ENCODE measurements at places on chromosomes 1 and 21.

- DNase-seq = no peak
Measured at GRCh38 chr1:9892563-9893528, 17.2 kb downstream of the CTNNBIP1 start.

- no peak for DNase-seq
Measured at GRCh38 chr1:204359131-204359473, 627 bp downstream of the PLEKHA6 start.

- no peak for DNase-seq
Measured at GRCh38 chr21:45831991-45832740, 149.4 kb upstream of the COL6A1 start.

DNA sequence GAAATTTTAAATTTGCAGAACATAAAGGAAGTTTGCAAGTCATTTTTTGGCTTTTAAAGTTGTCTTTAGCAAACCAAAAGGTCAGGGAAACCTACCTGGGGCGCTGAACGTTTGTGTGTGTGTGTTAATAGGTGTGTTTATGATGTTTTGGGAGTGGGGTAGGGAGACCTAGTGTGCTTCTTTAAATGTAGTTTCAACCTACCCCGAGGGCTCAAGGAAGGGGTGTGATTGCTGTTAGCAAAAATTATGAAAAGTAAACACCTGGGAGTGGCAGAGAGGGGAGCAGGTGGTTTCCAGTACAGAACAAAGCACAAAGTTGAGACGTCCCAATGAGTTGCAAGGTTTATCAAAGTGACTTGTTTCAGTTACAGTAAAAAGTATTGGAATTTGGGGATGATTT lies 58.7 kb upstream of the WDR26 start:
- DNase-seq = no peak

DNA sequence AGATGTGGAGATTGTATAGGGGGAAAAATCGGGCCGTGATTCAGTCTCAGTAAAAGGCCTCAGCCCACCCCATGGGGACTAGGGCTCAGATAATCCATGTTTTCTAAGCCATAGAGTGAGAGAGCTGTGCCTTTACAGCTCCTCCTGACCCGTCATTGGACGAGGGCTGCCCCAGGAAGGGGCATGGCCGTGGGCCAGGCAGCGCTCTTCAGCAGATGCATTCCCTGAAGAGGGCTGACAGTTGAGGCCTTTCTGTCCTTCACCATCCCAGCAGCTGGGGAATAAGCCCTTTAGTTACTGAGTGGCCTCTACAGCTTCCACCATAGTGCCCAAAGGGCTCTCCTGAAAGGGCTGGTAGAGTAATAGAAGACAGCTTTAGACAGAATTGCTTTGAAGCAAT lies 57.2 kb downstream of the ST3GAL3 start:
- no peak for DNase-seq

DNA sequence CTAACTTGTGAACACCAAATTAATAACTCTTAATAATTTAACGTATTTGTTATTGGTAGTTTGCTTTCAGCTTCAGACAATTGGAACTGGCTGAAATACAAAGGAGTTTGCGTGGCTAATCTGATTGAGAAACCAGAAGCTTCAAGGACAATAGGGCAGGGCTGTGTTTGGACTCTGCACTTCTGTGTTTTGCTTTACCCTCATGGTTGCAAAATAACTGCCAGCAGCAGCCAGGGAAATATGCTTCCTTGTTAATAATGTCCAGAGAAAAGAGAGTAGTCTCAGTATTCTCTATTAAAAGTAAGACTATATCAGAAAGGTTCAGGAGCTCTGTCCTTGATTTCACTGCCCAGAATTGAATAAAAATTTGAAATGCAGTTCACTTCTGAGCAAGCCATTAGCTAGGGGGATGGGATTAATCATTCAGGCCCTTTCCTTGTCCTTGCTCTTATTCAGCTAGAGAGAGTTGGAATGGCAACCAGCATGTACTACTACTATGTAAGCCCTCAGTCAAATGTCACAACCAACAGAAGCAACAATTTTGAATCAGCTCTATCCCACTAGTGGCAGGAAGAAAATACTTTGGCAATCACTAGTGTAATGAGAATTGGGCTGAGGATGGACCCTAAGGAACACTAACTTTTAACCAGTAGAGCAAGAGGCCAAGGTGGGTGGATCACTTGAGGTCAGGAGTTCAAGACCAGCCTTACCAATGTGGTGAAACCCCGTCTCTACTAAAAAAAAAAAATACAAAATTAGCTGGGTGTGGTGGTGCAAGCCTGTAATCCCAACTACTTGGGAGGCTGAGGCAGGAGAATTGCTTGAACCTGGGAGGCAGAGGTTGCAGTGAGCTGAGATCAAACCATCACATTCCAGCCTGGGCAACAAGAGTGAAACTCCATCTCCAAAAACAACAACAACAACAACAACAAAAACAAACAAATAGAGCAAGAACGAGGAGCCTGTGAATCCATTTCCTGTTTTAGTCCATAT lies 76.8 kb downstream of the POU2F1 start:
- DNase-seq = no peak

- DNase-seq = peak; percentile 97
Measured at GRCh38 chr1:41728403-41729202, 190.1 kb downstream of the HIVEP3 start.

GRCh38 chr1:11753555-11754208 lies 8.3 kb upstream of the C1orf167 start:
- DNase-seq = no peak

DNA sequence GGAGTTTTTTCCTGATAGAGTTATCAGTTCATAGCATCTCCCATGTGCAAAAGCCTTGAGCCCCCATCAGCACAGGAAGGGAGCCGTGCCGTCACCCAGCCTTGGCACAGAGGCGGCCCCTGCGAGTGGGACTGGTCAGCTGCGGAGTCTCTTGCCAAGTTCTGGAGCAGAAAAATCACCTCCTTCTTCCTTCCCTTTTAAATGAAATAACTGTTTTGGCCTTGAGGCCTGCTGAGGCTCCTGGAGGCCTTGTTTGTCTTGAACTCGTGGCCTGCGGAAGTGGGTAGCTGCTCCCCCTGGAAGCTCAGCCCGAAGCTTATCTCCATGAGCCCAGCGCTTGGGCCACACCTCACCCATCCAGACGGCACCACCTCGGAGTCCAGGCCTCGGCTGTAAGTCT lies 145.7 kb upstream of the TMEM51 start:
- no peak for DNase-seq

DNA sequence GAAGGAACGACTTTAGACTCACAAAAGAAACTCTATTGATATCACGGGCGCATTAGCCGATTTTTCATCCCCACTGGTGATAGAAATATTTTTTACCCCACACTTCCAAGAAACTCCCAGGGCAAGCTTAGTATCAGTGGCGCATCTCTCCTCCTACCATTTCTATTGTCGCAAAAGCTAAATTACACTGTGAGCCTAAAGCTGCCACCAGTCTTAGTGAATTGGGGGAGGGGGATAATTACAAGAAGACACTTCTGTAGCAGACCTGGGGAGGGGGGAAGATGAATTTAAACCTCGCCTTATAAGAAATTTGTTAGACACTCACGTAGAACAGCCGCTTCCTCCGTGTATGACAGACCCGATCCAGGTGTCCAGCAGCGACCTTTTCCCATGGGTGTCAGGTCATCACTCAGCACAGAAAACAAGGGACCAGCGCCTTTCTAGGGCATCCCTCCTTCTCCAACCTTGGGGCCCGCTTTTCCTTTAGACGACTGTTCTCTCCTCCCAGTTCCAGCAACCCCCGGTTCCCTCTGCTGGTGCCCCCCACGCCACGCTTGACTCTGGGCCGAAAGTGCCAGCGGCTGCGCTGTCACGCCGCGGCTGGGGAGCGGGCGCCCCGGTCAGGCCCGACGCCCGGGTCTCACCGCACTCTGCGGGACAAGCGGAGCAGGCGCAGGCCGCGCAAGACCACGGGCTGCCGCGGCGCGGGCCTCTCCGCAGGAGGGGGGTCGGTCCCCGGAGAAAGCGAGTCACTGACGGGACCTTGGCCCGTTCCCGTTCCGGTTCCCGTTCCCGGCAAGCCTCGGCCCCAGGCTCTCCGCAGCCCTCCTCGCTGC lies 821 bp downstream of the PHC2 start:
- DNase-seq = peak; percentile 34

- DNase-seq = no peak
Measured at GRCh38 chr1:212686591-212686990, 13.0 kb downstream of the BATF3 start.

- DNase-seq = peak; percentile 40
Measured at GRCh38 chr1:29736582-29737188, 500.4 kb downstream of the PTPRU start.

- no peak for DNase-seq
Measured at GRCh38 chr1:156893048-156893953, at the start of gene PEAR1. TSS of gene PEAR1 (plus strand) at chr1:156893718. CDS start at chr1:156903927, 10,209 bp downstream.

Data from GM12865 (cell line).